ENCODE measurements at places on chromosomes 7 and 10. TPM values are rescaled to one million over a fixed set of nuclear protein-coding genes. Genes with fewer than 3 reads are reported as not detected.

DNA sequence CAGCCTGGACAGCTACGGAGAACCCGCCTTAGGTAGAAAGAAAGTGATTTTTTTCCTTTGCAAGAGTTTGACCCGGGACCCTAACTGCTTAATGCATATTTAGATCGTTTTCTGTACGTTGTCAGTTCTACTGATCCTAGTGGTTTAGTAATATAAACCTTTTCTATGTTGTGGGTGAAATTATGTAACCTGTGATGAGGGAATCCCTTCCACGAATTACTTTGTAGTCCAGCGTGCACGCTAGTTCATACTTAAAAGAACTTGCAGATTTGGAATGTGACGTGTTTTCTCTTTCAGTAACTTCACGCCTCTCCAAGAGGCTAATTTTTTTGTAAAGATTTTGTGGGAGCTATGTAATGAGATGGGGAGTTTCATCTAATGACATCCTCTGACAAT, 705 bp downstream of the SLF2 start:
- DNase-seq, result no peak

GRCh38 chr7:159064816-159065510, 79.7 kb downstream of the VIPR2 start:
- DNase-seq, result no peak

DNA sequence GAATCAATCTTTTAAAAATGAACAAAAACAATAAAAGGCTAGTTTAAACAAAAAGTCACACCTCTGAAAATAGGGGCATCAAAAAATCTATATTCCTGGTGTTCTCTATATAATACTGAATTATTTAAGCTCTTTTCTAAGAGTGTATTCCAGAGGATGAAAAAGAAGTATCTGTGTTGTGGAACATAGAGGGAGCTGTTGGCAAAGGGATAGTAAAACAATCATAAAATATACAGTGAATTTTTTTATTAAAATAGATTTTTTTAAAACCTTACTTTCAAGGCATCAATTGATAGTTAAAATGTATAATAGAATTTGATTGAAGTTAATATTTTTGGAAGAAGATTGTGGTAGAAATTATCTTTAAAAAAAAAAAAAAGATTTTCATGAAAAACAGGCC, 1409.1 kb upstream of the CELF2 start:
- no peak for DNase-seq

- DNase-seq, result no peak
Measured at GRCh38 chr7:9082203-9082602, 648.8 kb downstream of the NXPH1 start.

DNA sequence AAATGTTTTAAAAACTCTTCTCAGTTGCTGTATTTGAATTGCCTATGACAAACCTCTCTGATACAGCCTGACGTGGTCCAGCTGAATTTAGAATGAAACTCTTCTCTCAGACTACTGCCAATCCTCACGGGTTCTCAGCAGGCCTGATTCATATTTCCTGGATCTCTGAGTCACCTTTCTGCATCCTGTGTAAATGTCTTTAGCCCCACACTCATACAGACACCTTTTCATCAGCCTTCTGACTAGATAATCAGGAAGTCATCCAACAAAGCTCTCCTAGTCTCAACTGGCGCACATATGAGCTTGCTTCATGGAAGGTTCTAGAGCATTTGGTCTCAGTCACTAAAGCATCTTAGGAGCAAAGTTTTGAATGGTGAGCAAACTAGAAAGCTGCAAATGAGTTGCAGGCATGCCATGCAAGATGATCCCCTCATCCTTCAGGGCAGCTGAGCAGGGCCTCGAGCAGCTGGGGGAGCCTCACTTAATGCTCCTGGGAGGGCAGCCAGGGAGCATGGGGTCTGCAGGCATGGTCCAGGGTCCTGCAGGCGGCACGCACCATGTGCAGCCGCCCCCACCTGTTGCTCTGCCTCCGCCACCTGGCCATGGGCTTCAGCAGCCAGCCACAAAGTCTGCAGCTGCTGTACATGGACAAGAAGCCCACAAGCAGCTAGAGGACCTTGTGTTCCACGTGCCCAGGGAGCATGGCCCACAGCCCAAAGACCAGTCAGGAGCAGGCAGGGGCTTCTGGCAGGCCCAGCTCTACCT, 182.8 kb downstream of the ARHGAP12 start:
- DNase-seq, result no peak

DNA sequence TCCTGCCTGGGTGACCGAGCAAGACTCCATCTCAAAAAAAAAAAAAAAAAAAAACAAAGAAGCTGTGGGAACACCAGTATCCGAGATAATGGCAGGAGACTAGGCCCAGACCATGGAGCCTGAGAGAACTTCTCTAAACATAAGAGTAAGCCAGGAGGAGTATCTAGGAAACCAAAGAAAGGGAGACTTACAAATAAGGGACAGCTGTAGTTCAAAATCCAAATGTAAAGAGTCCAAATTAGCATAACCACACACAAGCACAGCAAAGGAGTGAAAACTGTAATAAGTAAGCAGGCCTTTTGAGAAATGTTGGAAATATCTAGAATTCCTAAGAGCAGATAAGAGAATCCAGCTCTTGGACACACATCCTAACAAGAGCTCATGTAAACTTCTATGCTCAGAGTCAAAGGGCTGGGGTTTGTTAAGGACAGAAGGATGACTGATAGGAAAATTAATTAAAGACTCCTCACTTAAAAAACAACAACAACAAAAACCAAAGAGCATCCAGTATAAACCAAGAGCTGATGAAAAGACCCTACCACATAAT, 15.8 kb downstream of the ZNF25 start:
- DNase-seq, result no peak

GRCh38 chr7:143384661-143385631, 3.8 kb downstream of the ZYX start:
- peak; percentile 72 for DNase-seq

DNA sequence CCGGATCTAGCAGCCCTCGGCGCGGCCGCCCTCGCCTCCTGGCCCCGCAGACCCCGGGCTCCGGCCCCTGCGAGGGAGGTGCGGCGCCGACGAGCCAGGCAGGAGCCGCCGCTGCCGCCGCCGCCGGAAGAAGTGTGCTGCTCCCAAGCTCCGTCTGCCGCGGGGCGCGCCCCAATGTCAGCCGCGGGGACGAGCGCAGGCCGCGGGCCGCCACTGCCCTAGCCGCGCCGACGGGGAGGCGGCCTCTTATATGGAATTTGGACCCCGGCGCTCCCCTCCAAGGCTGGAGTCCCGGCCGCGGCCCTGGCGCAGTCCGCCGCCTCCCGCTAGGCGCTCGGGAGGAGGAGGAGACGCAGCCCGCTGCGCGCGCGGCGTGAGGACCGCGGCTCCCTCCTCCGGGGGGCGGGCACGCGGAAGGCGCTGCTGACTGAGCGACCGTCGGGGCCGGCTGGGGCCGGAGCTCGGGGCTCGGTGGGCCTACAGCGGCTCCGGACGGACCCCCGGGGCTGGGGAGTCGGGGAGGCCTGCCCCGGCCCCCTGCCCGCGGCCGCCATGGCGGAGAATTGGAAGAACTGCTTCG, at the start of gene TRIM8:
Gene TRIM8, plus strand, starts transcription at position 414 of the 580 bp plus-strand sequence. Its CDS starts 139 bp downstream, at position 553.
- DNase-seq, result no peak

GRCh38 chr10:102555781-102556328, 52.1 kb downstream of the SUFU start:
- DNase-seq, result peak; percentile 50

DNA sequence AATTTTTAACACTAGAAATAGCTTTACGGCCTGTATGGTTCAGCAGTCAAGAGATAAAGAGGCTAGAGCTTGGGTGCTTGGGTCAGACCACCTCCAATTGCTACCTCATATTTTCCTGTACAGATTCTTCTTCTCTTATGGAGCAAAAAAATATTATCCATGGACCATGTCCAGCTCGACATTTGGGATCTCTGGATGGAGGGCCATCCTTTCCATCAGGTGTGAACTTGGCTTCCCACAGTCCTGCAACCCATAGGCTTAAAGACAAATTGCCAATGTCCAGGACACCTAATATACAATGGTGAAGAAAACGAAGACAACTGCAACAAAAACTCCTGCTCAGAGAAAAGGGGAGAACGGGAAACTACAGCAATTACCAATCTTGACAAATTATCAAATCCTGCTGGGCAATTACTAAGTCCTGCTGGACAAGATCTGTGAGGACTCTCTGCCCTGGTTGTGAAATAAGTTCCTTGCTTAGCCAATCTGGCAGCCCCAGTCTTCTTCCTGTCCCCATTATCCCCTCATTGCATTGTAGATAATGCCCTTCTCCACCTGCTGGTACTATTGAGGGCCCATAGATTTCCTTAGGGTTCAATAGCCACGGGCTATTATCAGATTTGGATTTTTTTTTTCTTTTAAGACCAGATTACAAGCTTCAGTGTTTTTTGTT, 42.0 kb upstream of the BRAF start:
- DNase-seq, result no peak

- DNase-seq, result no peak
Measured at GRCh38 chr7:142811154-142811737, 40.5 kb downstream of the PRSS2 start.

GRCh38 chr10:70343312-70343711, 39.1 kb downstream of the LRRC20 start:
- no peak for DNase-seq

- DNase-seq, result no peak
Measured at GRCh38 chr10:12445701-12446334, 96.5 kb downstream of the CAMK1D start.

DNA sequence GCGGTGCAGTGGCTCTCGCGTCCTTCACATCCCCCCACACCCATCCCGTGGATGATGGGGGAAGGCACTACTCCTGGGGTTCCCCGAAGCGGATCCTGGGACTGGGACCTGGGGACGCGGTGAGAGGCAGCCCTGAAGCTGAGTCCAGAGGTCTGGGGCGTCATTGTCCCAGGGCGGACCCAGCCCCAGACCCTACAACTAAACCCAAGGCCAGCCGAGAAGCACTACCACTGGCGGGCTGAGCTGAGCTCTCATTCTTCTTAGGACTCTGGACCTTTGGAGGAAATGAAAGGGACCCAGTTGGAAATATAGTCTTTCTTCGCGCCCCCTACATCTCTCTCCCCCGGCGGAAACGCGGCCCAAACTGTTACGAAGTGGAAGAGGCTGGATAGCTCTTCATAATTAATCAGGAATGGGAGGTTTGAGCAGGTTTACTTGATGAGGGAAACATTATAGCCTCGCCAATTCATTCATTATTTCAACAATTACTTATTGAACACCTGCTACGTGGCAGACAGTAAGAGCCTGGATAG, 389 bp upstream of the FBXL15 start:
- no peak for DNase-seq

GRCh38 chr7:44819292-44819691, 22.8 kb downstream of the PPIA start:
- DNase-seq, result no peak

- no peak for DNase-seq
Measured at GRCh38 chr7:88760136-88760515, 626 bp downstream of the ZNF804B start.

GRCh38 chr10:73941300-73941699, 30.4 kb downstream of the PLAU start:
- no peak for DNase-seq

DNA sequence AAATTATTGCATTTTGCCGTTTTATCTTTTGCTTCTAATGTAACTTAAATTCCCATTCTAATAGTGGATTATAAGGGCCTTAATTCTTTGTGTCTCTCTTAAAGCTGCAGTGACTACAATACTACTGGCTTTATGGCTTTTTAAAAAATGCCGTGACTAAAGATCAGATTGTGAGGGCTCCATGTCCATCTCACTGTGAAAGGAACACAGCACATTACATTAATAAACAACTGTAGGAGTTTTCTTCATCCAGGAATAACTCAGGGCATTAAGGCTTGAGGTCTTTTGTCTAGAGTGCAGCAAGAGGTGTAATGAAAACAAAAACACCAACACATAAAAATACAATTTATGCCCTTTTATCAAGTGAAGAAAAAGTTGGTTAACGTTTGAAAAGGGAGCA, 205.3 kb downstream of the SKAP2 start:
- DNase-seq, result no peak

GRCh38 chr7:20441346-20441745, 110.6 kb downstream of the ITGB8 start:
- no peak for DNase-seq

GRCh38 chr7:46569133-46569465, 648.0 kb upstream of the IGFBP3 start:
- no peak for DNase-seq

DNA sequence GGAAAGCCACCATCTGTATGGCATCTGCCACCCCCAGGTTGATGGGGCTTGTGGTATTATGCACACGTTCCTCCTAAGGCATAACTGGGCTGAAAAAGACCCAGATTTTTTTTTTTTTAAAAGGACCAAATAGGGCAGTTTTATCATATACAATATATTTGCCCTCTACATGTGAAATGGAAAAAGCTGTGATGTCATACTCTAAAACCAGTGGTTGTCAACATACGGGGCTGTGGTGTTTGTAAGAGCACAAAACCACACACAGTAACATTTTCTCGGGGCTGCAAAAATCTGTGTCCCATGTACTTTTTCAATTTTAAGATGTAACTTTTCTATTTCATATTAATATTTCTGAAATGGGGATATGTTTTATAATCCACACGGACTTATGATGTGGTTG, 34.9 kb downstream of the FAM171A1 start:
- no peak for DNase-seq

DNA sequence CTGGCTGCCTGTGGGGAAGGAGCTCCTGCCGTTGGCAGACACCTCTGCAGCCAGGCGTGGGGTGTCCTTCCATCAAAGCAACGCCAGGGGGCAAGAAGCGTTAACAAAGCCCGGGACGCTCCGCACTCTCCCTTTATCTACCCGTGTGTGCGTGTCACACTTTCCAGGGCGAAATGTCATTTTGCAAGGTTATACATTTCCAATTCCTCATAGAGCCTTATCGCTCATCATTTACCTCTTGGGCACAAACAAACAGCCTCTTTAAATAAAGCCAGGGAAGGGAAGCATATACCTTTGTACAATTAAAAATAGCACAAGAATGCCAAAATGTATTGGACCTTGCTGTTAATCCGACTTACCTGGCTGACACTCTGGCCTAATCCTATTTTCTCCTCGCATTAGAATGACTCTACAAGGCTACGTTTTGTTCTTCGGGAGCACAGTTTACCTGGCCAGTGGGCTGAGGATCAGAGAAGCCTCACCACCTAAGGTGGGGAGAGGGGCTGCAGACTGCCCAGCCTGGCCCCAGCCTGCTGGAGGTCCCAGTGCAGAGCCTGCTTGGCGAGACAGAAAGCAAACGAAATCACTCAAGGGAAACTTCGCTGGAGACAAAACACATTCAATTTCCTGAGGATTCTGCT, 77.6 kb upstream of the EN2 start:
- no peak for DNase-seq

The CNPY1 gene
- not detected for polyA plus RNA-seq

The PRF1 gene
- 6.1 TPM for polyA plus RNA-seq

The VGF gene
- polyA plus RNA-seq, result not detected

The ZNF804B gene
- not detected for polyA plus RNA-seq

The SEMA3D gene
- polyA plus RNA-seq, result 3.5 TPM

The CPEB3 gene
- polyA plus RNA-seq, result 1.4 TPM

The NPY4R2 gene
- polyA plus RNA-seq, result not detected

Data from aorta (tissue), 5 donors.